Chondrocyte (in vitro differentiated cells): ENCODE measurements at places on chromosomes 1 and 21. TPM values are rescaled to one million over a fixed set of nuclear protein-coding genes. Genes with fewer than 3 reads are reported as not detected.

- no peak for DNase-seq
These were observed 14.4 kb upstream of the KCNH1 start for GRCh38 chr1:211148366-211148765.

The TAS1R1 gene
- not detected in 3 replicates for total RNA-seq

- DNase-seq = no peak
These were observed 119.6 kb upstream of the CACYBP start for GRCh38 chr1:174880171-174880570.

The MEX3A gene
- total RNA-seq = 11.7 to 12.7 TPM (median 12.0 TPM) in 3 replicates

- no peak for DNase-seq
These were observed 20.5 kb upstream of the BCL10 start for GRCh38 chr1:85296980-85297379.

GRCh38 chr21:15066123-15066575 is 1.3 kb upstream of the NRIP1 start:
- DNase-seq = no peak

DNA sequence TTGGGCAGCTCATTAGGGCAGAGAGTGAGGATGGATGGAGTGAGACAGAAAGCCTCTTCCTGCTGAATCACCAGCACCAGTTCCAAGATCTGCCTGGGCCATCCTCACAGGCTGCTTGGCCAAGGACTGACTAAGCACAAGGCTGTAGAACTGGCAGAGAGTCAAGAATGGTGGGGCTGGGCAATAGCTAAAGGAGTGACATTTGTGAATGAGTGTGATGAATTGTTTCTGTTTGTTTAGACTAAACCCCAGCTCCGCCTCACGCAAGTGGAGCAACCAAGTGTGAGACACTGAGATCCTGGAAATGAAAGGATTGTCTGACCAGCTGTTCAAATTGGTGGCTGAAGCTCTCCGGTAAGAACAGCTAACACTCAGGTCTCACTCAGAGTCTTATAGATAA is 38.6 kb downstream of the BRINP2 start:
- no peak for DNase-seq

The ACOT11 gene
- 0.25 to 0.56 TPM (median 0.41 TPM) in 3 replicates for total RNA-seq

DNA sequence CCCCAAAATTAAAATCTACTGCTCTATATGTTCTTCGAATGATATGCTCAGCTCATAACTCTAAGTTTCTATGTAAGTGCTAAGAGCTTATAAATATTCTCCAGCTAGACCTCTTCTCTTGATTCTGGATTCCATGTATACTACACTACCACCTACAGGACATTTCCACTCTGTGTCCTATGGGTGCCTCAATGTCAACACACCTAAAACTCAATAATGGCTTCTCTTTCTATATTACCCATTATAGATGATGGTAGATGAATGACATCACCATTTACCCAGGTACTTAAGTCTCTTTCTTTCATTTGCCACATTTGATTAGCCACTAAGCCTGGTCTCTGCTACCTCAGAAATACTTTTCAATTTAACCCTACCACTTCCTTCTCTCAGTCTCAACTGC is 41.3 kb downstream of the TBX19 start:
- no peak for DNase-seq

GRCh38 chr1:9242338-9242969 is 7.9 kb downstream of the H6PD start:
- DNase-seq = no peak

- no peak for DNase-seq
These were observed 54.6 kb upstream of the BTG3 start for GRCh38 chr21:17667256-17667655.

GRCh38 chr1:102578804-102579203 is 529.5 kb downstream of the COL11A1 start:
- no peak for DNase-seq

- no peak for DNase-seq
These were observed 37.6 kb downstream of the CENPF start for GRCh38 chr1:214640431-214641213.

GRCh38 chr1:158354255-158354654 is 561 bp downstream of the CD1E start:
- DNase-seq = no peak

GRCh38 chr1:204443871-204444581 is 32.4 kb upstream of the PPP1R15B start:
- no peak for DNase-seq

The LENEP gene
- 0.72 to 0.85 TPM in 2 of 3 replicates, not detected in the other for total RNA-seq

- peak; percentile 65 for DNase-seq
These were observed 118.0 kb upstream of the IPO9 start for GRCh38 chr1:201710632-201711597.

The GJB4 gene
- not detected in 3 replicates for total RNA-seq

GRCh38 chr1:162549001-162549400 is 12.5 kb upstream of the UAP1 start:
- no peak for DNase-seq

The SH2D1B gene
- not detected in 3 replicates for total RNA-seq
